Skeletal muscle cell (primary cell): ENCODE measurements at places on chromosomes 4 and X.

DNA sequence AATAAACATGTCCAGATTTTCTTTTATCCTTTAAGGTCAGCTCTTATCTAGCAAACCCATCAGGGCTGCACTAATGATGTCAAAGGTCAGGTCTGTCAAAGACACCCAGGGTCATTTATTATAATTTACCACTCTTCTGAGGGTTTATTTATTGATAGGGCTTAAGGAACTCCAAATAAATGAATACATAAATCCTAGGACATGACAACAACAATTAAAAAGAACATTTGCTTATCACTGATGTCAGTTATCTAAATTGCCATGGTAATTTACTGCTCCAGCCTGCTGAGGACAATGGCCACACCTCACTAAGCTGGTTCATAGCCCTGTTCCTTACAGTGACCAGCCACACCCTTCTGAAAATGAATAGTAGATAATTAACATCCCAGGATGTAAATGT, 317.1 kb downstream of the UNC5C start:
- DNase-seq: no peak

DNA sequence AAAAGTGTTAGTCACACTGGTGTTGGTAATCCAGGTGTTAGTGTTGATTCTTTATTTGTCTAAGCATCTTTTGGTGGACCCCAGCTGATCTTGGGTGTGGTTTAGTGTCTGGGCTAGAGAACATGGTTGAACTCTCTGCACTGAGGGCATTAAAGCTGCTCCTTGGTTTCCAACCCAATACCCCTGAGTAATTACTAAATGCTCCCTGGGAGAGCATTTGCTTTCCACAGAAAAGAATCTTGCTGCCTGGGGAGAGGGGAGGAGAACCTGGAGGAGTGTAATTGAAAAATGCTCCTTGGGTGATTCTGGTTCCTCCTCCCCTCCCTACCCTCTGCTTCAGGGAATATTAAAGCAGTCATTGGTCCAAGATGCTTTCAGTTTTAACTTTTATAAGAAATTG, 3.1 kb downstream of the GUCY1B1 start:
- DNase-seq: no peak

DNA sequence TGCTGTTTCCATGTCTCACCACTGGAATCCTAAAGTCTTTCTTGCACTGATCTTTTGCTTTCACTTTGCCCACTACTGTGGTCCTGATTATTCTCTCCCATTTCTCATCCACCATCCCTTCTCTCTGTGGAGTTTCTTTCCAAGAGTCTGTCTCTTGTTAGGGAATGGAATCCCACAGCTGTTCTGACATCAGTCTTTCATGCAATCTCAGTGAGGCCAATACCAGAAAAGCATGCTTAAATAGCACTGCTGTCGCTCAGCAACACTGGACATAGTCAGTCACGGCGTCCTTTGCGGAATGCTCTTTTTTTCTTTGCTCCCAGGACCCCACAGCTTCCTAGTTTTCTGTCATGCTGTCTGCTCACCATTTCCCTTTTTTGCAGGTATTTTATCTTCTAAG, 20.1 kb downstream of the SLITRK4 start:
- DNase-seq: no peak

DNA sequence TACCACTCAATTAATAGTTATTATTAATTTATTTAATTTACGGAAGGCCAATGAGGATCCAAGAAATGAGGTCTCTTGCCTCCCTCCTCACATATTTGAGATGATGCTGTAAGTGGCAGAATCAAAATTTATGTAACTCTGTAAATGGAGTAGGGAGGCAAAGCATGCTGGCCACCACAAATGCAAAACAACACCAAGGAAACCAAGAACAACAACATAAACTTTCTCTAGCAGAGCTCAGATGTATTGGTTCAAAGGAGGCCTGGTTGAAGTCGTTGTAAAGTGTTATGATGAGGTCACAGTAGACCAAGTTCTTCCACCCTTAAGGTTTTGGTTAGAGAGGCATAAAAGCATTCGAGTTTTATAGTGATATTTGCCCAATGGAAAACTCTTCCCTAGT, 194.8 kb upstream of the FAT1 start:
- DNase-seq: no peak

DNA sequence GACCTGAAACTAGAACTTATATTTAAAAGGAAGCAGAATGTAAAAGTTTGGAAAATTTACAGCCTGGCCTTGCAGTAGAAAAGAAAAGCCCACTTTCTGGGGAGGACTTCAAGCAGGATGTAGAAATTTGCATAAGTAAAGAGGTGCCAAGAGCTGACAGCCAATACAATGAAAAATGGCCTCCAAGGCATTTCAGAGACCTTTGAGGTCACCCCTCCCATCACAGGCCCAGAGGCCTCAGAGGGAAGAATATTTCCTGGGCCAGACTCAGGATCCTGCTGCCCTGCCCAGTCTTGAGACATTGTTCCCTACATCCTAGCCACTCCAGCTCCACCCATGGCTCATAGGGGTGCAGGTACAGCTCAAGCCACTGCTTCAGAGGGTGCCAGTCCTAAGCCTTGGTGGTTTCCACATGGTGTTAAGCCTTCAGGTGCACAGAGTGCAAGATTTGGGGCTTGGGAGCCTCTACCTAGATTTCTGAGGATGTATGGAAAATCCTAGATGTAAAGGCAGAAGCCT, 518.9 kb upstream of the INTU start:
- DNase-seq: no peak

DNA sequence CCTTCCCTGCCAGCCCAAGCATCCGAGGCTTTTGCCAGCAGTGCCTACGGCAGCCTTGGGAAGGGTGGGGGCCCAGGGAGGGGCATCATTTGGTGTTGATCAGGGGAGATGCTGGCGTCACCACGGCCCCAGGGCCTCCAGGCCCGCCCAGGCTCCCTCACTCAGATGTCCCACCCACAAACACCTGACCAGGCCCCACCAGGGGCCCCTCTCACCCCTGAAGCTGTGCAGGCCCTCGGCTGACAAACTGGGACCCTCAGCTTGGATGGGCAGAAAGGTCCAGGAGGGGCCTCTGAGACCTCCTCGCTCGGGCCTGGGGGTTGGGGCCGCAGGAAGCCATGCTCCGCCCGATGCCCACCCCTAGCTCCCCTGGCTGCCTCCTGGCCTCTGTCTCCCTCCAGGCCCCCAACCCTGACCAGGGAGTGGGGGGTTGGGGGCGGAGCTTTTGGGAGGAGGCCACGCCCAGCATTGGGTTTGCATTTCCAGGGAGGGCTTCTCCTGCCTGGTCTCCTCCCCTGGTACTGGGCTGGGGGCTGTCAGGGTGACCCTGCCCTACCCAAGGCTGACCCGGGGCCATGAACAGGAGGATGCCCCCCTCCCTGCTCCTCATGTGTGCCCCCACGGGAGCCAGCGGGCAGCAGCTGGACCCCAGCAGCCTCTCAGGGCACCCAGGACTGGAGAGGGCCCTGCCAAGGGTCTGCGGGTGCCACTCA, 33.4 kb upstream of the SPON2 start:
- DNase-seq: no peak

GRCh38 chr4:127579821-127580220, 52.9 kb upstream of the INTU start:
- no peak for DNase-seq

DNA sequence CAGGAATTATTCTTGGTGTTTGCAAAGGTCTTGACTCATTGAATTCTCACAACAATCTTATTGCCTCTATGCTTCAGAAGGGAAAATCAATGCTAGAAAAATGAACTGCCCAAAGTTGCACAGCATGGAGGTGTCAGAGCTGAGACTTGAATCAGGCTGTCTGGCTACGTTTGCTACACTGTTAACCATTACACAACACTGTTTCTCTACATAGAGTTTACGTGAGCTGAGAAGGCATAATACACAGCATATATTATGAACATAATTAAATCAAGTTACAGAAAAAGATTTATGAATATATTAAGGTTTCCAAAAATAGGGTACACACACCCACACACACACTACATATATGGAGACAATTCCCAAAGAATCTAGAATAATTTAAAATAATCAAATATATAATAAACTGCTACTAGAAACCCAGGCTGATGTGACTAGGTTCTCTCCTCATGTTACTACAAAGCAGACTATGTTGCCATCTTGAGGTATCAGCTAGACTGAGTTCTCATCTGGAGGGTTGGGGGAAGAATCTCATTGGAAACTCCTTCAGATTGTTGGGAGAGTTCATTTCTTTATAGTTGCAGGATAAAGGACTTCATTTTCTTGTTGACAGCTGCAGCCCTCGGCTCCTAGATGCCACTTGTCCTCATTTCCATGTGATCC, 1270.5 kb downstream of the ARAP2 start:
- DNase-seq: no peak
